ENCODE measurements at places on chromosomes 5 and 9.

DNA sequence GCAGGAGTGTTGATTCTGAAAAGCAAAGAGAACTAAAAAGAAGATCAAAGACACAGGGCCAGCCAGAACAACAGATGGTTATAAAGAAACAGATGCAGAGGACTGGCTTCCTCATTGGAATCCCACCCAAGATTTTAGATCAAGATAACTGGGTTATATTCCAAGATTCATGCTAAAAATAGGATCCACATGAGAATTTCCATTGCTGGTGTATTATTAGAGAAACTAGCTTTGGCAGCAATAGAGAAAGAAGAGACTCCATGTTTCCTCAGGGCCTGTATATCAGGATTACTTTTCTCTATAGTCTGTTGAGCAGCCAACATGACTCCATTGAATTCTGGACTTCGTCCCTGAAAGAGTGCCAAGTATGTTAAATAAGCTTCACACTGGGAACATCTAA lies 367.3 kb downstream of the TUSC1 start:
- no peak for DNase-seq

DNA sequence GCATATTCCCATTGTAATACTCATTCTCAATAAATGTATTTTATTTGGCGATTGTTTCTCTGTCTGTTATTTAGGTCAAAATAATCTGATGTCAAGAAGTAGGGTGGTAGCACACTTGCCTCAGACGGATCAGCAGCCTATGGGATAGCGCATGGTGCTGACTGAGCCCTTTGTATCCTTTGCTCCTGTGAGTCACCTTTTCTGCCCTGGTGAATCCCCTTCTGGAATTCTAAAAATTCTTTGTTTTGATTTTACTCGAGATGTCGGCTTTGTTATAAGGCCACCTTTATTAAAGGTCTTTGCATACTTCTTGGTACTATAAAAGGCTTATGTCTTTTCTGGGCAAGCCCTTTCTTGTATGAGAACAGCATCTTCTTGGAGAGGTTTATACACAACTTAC lies 1187.8 kb downstream of the CDH9 start:
- no peak for DNase-seq

GRCh38 chr9:83583151-83584014 lies 39.6 kb upstream of the IDNK start:
- DNase-seq = no peak

DNA sequence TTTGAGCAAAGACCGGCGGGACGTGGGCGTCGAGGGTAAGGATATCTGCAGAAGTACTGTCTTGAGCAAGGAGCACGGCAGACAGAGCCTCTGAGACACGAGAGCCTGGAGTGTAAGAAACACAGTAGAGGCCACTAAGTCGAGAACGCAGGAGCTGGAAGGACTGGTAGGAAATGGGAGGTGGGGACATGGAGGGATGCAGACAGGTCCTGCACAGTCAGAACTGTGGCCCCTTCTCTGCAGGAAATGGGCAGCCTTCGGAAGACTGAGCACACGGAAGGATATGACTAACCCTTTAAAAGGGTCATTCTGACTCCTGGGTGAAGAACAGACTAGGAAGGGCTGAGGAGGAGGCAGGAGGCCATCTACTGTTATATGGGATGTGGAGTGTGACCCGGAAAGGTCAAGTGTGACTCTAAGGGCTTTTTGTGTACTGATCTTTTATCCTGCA lies 1.4 kb upstream of the CAMSAP1 start:
- peak; percentile 15 for DNase-seq

DNA sequence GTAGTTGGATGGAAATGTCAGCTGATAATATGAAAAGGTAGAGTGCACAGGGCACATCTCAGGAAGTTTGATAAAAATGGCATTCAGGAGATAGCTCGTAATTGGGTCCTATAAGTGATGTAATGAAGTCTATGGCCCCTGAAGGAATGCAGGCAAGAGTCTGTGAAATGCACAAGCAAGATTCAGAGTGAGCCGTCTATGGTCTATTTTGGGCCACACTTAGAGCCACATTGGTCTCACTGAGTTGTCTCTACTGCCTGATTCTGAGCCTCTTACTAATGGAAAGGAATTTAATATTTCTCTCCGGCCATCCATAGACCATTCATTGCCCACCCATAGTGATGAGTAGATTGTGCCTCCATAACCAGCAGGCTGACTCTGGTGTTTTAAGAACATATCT lies 111.3 kb upstream of the KCNN2 start:
- no peak for DNase-seq

DNA sequence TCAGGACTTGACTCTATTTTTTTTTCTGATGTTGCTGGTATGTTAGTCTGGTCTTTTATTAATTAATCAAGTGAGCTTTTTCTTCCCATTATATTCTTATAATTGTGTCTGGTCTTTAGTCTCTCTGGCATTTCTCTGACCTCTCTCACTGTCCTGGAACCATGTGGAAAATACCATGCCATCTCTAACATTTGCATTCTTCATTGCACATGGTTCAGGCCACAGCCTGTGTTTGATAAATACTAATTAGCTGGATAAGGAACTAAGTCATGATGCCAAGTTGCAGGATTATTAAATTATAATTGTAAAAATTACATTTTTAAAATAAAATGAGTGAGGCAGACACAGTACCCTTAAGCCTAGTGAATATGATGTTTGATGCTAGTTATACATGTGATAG lies 155.6 kb downstream of the EDIL3 start:
- no peak for DNase-seq

DNA sequence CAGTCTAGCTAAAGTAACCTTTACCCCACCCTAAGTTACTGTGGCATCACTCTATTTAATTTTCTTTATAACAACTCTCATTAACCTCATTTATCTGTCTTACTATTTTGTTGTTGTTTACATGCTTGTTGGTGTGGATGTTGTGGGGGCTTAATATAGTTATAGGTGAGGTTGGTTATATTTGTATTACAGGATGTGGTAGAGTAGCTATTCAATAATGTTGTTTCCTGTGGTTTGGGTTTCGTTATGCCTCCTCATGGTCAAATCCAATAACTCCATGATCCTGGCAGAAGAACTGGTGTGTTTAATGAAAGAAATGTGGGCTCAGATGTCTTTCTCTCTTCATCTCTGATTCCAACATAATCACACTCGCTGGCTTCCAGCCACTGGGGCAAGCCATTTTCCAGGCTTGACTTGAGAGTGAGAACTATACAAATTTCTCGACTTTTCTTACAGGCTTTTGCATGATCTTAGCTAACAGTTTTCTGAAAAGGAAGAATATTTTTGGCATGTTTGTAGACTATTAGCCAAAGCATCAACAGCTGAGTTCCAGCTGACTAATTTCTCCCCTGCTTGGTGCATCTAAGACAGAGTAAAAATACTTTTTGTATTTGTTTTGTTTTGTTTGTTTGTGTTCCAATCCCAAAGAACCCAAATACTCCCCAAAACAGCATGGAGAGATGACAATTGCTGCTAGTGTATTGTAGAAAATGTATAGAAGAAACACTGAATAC lies 303.7 kb upstream of the PAPPA start:
- DNase-seq = no peak

GRCh38 chr9:132647355-132647754 lies 22.4 kb downstream of the DDX31 start:
- no peak for DNase-seq

GRCh38 chr5:74833537-74834266 lies 32.5 kb downstream of the FAM169A start:
- no peak for DNase-seq

- DNase-seq = no peak
Observed at GRCh38 chr5:135952683-135953082, 2.1 kb downstream of the LECT2 start.

DNA sequence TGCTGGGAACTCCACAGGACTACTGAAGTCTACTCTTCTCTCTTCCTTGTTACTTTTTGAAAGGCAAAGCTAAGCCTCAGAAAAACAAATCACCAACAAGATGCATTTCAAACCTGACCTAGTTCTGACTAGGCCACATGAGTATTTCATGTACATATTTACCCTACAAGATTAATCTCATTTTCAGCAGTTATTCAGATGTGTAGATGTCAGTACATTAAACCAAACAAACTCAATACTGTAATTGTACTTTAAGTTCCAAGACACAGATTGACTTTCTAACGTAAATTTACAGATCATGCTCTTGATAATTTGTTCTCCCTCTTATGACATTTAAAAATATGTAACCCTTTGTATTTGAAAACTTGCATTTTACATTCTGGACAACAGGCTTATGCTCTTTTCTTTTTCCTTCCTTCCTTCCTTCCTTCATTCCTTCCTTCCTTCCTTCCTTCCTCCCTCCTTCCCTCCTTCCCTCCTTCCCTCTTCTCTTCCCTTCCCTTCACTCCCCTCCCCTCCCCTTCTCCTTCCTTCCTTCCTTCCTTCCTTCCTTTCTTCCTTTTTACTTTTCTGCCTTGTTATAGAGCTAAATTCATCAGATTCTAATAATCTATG lies 1653.4 kb downstream of the EFNA5 start:
- DNase-seq = no peak

- no peak for DNase-seq
Observed at GRCh38 chr5:115190388-115190787, 20.7 kb upstream of the TRIM36 start.

- DNase-seq = no peak
Observed at GRCh38 chr9:130994135-130995085, 14.6 kb upstream of the LAMC3 start.

- DNase-seq = no peak
Observed at GRCh38 chr9:120893611-120894307, 16.8 kb upstream of the PHF19 start.

- no peak for DNase-seq
Observed at GRCh38 chr9:111502506-111502905, 18.3 kb upstream of the ECPAS start.

- no peak for DNase-seq
Observed at GRCh38 chr9:13049223-13049622, 230.3 kb downstream of the MPDZ start.

DNA sequence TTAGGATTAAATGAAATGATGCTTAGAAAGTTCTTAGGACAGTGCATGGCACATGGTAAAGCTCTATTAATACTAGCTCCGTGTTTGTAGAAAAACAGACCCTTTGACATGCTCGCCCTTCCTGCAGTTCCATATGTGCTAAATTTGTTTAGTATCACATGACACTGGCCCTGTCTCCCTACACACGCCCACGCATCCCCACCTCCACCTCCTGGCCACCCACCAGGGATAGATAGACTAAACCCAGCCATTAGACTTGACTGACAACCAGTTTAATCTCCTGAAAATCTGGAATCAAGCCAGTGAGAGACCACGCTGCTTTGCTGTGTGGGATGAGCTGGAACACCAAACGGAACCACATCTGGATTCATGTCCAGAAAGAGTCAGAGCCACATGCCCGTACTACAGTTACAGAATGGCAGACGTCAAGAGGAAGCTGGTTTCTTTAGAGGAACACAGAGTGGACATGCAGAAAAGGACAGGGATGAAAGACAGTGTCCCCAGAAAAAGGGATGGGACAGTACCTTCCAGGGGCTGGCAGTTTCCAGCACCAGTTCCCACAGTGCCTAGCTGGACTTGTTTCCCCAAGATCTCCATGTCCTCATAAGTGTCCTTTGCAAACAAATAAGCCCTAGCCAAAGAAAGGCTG lies 186.1 kb downstream of the PDZD2 start:
- DNase-seq = no peak

GRCh38 chr9:114798780-114799427 lies 6.9 kb downstream of the TNFSF15 start:
- DNase-seq = no peak

GRCh38 chr5:109324351-109324750 lies 85.4 kb downstream of the PJA2 start:
- DNase-seq = no peak

GRCh38 chr9:89807682-89808075 lies 202.9 kb downstream of the GADD45G start:
- no peak for DNase-seq

DNA sequence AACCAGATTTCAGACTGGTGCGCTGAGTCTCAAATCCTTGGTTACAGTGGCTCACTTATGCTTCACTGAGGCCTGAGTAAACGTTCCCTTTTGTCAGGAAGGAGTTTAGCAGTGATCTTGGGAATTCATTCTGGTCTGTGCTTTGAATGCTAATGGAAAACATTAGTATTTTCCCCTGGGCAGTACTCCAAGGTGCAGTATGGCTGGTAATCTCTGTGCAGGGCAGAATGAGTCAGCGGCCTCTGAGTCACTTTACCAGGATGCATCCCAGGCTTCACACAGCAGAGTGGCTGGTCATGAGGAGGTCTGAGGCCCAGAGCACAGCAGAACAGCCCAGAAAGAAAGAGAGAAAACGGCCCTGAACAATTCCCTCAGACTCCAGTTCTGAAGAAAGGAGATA lies 54.0 kb downstream of the PCA3 start:
- DNase-seq = no peak

DNA sequence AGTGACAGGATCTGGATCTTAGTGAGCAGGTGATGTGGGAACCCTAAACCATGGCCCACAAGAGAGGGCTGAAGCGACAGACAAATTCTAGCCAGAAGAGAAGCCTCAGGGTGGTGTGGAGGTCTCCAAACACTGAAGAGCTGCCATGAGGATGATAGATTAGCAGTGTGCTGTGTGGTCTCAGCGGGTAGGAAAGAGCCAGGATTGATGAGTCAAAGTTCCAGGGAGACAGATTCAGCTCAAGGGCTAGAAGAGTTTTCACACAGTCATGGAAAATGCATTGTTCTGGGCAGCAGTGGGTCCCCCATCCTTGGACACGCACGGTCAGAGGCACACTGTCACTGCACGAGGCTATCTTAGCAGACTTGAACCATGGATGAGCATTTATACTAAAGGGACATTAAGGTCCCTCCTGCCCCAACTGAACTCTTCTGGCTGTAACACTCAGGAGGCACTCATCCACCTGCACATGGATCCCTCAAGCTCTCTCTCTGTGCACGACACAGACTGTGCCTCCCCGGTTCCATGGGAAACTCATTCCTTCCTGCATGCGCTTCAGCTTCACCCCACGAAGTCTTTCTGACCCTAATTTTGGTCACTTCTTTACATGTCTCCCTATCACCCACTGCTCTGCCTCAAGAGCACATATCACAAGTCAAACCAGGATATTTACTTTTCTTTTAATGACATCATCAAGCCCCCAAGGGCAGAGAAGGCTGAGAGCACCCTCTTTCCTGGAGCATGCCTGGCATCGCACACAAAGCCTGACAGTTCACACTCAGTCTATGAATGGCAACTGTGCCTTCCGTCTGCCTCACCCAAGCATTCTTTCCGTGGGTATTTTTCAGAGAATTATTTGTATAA lies 84.8 kb downstream of the TLE1 start:
- DNase-seq = no peak

DNA sequence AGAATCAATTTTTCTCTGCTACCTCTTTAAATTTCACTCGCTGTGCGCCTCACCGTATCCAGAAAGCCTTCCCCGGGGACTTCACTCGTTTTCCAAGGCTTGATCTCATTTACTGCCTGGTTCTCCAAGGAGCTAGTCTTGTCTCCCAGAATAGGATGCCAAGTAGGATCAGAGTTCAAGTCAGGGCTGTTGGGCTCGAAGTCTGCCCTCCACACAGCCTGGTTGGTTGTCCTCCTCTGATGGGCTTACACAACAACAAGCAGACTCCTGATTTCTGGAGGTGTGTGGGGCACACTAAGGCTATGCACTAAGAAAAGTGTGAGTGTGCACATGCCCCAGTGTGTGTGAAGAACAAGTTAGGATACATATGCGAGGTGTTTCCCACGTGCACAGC lies 14.0 kb upstream of the TNIP1 start:
- no peak for DNase-seq

GRCh38 chr9:99335280-99335679 lies 113.2 kb downstream of the SEC61B start:
- DNase-seq = no peak

Data from activated T-cell treated with anti-CD3 and anti-CD28 coated beads, Interleukin-2, amount 50 U/mL, for 1 hour (primary cell).